Upper lobe of right lung (tissue), 1 donor: ENCODE measurements at places on chromosomes 2 and 18. TPM values are rescaled to one million over a fixed set of nuclear protein-coding genes. Genes with fewer than 3 reads are reported as not detected.

DNA sequence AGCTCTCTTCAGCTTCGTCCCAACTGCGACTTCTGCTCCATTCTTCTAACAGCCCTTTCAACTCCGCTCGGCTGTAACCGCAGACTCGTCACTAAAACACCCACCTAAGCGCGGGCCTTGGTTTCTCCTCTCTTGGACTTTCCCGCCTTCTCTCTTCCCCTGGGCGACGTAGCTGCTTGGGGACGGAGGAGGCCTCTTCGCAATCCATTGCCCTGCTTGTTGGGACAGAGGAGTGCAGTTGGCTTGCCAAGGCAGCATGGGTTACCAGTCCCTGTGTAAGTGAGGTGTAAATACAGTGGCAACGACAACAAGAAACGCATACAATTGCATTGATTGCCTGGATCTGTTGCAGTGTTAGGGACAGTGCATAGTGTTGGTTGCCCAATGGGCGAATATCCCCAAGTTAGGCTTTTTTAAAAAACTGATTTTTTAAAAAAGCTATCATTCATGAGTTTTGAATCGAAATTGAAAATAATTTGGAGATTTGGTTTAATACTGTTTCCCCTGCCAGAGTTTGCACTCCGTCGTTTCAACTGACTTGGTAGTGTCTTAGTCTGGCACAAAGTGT is 484 bp upstream of the DARS1 start:
- DNase-seq, result no peak
- H3K27ac ChIP-seq, result peak overlapping the region; percentile 98
- H3K27me3 ChIP-seq, result no peaks in the 10 kb centered on the region
- H3K4me3 ChIP-seq, result peak overlapping the region; percentile 98
- H3K4me1 ChIP-seq, result peaks cover 11% of the 10 kb centered on the region

GRCh38 chr2:191150230-191150599 is 579 bp downstream of the STAT4 start:
- no peaks in the 10 kb centered on the region for H3K27me3 ChIP-seq
- peak overlapping the region; percentile 80 for H3K27ac ChIP-seq
- DNase-seq, result no peak
- peak overlapping the region; percentile 62 for H3K4me3 ChIP-seq
- H3K4me1 ChIP-seq, result no peaks in the 10 kb centered on the region
- no peaks in the 10 kb centered on the region for H3K36me3 ChIP-seq

GRCh38 chr2:190103144-190103543 is 40.6 kb upstream of the MSTN start:
- H3K4me3 ChIP-seq, result no peak overlapping the region
- DNase-seq, result no peak
- H3K27ac ChIP-seq, result no peak overlapping the region
- H3K27me3 ChIP-seq, result no peaks in the 10 kb centered on the region

- H3K36me3 ChIP-seq, result no peaks in the 10 kb centered on the region
- no peak for DNase-seq
- H3K27me3 ChIP-seq, result no peaks in the 10 kb centered on the region
Measured at GRCh38 chr2:205889114-205889513, 196.9 kb downstream of the INO80D start.

DNA sequence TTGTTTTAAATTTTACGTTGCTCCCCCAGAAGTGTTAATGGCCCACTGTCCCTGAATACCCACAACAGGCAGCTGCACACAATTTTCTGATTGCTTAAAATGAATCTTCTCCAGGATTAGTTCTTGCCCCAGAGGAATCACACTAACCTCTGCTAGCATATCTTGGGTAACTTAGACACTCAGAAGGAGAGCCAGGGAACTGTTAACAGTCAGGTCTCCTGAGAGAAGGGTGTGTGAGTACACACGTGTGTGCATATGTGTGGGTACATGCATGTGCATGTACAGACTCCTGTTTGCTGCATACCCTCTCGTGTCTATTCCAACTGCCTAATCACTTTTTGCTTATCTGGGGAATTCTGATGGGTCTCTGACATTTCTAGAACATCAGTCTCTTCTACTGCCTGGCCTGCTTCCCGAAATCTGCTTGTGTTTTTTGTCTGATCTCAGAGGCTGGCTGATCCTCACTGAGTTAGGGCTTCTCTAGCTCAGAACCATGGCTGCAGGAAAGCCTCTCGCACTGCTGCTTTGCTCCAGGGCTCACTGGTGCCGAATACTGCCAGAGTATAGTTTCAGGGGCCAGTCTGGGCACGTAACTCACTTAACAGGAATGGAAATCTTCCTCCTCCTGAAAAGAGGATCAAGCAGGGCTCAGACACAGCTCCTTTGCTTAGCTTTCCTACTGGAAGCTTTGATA is 62.8 kb downstream of the PRELID3A start:
- H3K36me3 ChIP-seq, result no peaks in the 10 kb centered on the region

KLHL14 gene
- 0.72 TPM for total RNA-seq

SERPINB5 gene
- total RNA-seq, result 0.55 TPM

GRCh38 chr2:172555272-172555521 is 693 bp upstream of the PDK1 start:
- peak overlapping the region; percentile 84 for H3K4me3 ChIP-seq
- no peak for DNase-seq
- H3K4me1 ChIP-seq, result peaks cover 7% of the 10 kb centered on the region
- H3K27me3 ChIP-seq, result no peaks in the 10 kb centered on the region

DNA sequence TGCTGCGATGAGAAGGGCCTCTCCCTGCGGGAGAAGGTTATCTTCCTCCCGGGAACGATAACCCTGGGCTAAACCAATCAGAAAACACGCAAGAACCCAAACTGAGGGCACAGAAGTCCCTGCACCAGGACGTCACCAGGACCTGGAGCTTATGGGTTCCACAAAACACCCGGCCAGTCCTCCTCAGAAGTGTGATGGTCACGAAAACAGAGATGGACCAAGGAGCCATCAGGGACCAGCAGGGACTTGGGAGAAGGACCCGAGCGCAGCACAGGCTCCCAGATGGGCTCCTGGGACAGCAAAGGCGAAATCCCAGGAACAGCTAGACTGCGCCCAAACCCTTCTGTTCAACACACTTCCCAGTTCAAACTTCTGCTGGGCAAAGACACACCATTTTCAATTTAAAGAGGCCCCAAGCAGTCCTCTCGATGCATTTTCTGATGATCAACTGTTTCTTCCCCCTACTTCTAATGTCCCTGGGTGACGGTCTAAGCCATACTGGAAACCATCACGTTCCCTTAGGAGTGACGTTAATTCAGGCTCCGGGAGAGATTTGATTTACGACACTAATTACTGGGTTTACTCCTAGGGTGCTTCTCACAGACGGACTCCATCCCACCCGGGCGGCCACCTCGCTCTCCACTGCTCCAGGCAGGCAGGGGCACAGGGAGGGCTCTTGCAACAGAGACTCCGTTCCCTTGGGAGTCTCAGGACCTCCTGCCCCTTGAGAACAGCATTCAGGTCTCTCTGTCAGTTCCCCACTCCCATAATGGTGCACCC is 29.2 kb downstream of the ZNF516 start:
- no peak for DNase-seq
- H3K4me3 ChIP-seq, result no peak overlapping the region
- H3K36me3 ChIP-seq, result no peaks in the 10 kb centered on the region
- H3K27me3 ChIP-seq, result no peaks in the 10 kb centered on the region

CYBRD1 gene
- 313 TPM for total RNA-seq

DNA sequence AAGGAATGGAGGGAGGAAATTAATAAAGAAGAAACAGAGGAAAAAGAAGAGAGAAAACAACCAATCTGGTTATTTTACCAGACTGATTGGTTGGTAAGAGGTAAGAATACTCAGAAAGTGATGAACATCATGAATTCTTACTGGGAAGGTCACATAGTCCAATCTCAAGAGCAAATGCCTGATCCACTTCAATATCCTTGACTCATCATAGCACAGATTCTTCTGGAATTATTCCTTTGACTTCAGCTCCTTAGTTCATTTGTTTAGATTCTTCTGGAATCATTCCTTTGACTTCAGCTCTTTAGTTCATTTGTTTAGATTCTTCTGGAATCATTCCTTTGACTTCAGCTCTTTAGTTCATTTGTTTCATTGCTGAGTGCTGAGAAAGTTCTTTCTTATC is 2030.6 kb upstream of the CELF4 start:
- DNase-seq, result no peak
- no peak overlapping the region for H3K4me3 ChIP-seq
- H3K4me1 ChIP-seq, result no peaks in the 10 kb centered on the region
- H3K27ac ChIP-seq, result no peak overlapping the region
- no peaks in the 10 kb centered on the region for H3K36me3 ChIP-seq

DNA sequence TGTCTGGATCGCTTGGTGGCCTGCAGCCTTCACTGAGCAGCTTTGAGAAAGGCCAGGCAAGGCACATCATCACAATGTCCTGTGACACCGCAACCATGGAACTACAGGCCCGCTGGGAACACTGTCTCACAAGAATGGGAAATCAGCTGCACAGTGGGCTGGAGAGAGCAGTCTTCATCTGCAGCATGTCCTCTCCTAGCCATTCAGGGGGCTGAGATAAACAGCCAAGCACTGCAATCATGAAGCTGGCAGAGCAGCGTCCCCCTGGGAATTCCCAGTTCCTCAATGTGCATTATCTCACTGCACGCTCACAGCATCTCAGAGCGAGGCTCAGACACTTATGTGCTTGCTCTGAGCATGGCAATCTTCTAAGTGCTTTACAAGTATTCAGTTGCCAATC is 1.9 kb downstream of the CMPK2 start:
- H3K27ac ChIP-seq, result no peak overlapping the region
- H3K4me3 ChIP-seq, result no peak overlapping the region
- peaks cover 21% of the 10 kb centered on the region for H3K4me1 ChIP-seq

GRCh38 chr18:79818036-79818435 is 20.3 kb downstream of the KCNG2 start:
- H3K36me3 ChIP-seq, result no peaks in the 10 kb centered on the region
- no peak overlapping the region for H3K4me3 ChIP-seq
- H3K27ac ChIP-seq, result no peak overlapping the region
- DNase-seq, result no peak
- no peaks in the 10 kb centered on the region for H3K4me1 ChIP-seq

- no peaks in the 10 kb centered on the region for H3K36me3 ChIP-seq
- H3K27me3 ChIP-seq, result no peaks in the 10 kb centered on the region
- H3K27ac ChIP-seq, result no peak overlapping the region
- H3K4me1 ChIP-seq, result no peaks in the 10 kb centered on the region
- no peak for DNase-seq
Measured at GRCh38 chr2:79833235-79833878, 320.5 kb downstream of the CTNNA2 start.

ATP6V1B1 gene
- 2.1 TPM for total RNA-seq

MRO gene
- total RNA-seq, result 0.20 TPM

DNA sequence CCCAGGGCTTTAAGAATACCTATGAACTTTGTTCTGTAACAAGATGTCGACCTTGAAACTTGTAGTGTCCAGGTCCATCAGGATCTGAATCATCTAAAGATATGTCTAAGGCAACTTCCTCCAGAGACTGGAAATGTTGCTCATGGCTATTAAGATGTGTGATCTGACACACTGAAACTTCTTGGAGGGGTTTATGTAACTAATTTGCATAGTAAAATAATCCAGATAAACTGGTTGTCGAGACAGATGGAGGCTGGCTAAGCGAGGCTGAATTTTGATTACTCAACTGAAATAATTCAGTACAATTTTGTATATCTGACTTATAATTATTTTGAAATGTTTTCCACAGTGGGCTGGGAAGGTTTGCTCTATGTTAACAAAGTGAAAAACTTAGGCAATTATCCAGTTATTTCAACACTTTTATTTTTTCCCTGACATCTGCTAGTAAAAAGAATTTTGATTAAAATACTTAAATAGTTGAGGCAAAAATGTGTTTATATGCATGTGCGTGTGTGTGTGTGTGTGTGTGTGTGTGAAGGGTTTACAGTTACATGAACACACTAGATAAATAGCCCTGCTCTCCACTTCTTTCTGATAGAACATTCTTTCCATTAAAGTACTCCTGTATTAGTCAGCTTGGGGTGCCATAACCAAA is 11.4 kb upstream of the MAP3K20 start:
- no peaks in the 10 kb centered on the region for H3K36me3 ChIP-seq
- no peak for DNase-seq
- H3K27ac ChIP-seq, result no peak overlapping the region
- H3K4me3 ChIP-seq, result no peak overlapping the region

GRCh38 chr2:79935771-79936657 is 368.5 kb downstream of the LRRTM1 start:
- no peaks in the 10 kb centered on the region for H3K27me3 ChIP-seq
- no peaks in the 10 kb centered on the region for H3K4me1 ChIP-seq
- H3K4me3 ChIP-seq, result no peak overlapping the region
- DNase-seq, result no peak
- H3K36me3 ChIP-seq, result no peaks in the 10 kb centered on the region
- H3K27ac ChIP-seq, result no peak overlapping the region

GNLY gene
- total RNA-seq, result 18.5 TPM

DNA sequence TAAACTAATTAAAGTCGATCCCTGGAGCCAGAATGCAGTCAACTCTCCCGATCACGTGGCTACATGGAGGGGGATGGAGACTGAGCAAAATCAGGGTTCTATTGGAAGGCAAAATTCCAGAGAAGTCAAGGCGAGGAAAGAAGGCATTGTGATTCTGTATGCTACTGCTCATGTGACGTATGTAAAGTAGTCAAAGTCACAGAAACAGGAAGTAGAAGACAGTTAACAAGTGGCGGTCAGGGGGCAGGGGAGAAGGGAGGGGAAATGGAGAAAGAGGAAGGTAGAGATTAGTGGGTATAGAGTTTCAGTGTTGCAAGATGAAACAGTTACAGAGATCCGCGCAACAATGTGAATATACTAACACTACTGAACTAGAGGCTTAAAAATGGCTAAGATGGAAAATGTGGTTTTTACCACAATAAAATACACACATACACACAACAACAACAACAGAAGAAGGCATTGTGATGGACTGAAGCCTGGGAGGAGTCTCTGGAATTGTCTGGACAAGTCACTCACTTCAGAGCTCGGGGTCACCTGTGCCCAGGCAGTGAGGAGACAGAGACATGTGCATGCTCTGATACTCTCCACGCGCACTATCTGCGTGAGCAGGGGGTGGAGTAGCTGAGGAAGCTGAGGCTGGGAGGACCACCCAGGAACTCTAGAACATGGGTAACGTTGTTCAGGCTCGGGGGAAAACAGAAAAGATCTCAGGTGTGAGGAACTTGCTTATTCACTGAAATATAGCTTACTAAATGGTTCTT is 89.9 kb upstream of the CDCA7 start:
- H3K4me3 ChIP-seq, result no peak overlapping the region
- no peak overlapping the region for H3K27ac ChIP-seq
- peaks cover 31% of the 10 kb centered on the region for H3K36me3 ChIP-seq
- H3K27me3 ChIP-seq, result no peaks in the 10 kb centered on the region
- no peaks in the 10 kb centered on the region for H3K4me1 ChIP-seq
